ENCODE measurements at places on chromosomes 5 and 9. TPM values are rescaled to one million over a fixed set of nuclear protein-coding genes. Genes with fewer than 3 reads are reported as not detected.

UBAP2 gene
- 13.1 TPM for total RNA-seq

SLC27A4 gene
- 38.4 TPM for total RNA-seq

SNAPC3 gene
- total RNA-seq: 25.8 TPM

ZNF483 gene
- 2.2 TPM for total RNA-seq

CFAP157 gene
- total RNA-seq: not detected

STPG3 gene
- total RNA-seq: not detected

MEF2C gene
- total RNA-seq: 0.86 TPM

SHOC1 gene
- not detected for total RNA-seq

PCDHGA12 gene
- total RNA-seq: 1.6 TPM

ZMAT2 gene
- total RNA-seq: 29.0 TPM

OLFM1 gene
- not detected for total RNA-seq

TMEM232 gene
- total RNA-seq: not detected

CERT1 gene
- 8.4 TPM for total RNA-seq

HARS2 gene
- 27.2 TPM for total RNA-seq

IFNA2 gene
- total RNA-seq: not detected

TTC16 gene
- not detected for total RNA-seq

KCNV2 gene
- total RNA-seq: not detected

NR4A3 gene
- 0.15 TPM for total RNA-seq

SLC25A2 gene
- not detected for total RNA-seq

PRSS3 gene
- 40.3 TPM for total RNA-seq

PHF24 gene
- 0.27 TPM for total RNA-seq

CFAP77 gene
- not detected for total RNA-seq

GRIN3A gene
- total RNA-seq: not detected

MOB3B gene
- total RNA-seq: 14.0 TPM

CTXN3 gene
- total RNA-seq: not detected

BTNL3 gene
- total RNA-seq: not detected

RASGEF1C gene
- not detected for total RNA-seq

GRIA1 gene
- 1.3 TPM for total RNA-seq

SV2C gene
- total RNA-seq: 0.08 TPM

SEMA4D gene
- total RNA-seq: 1.6 TPM

ADGRD2 gene
- total RNA-seq: not detected

ANKRD33B gene
- 0.42 TPM for total RNA-seq

SLC6A19 gene
- not detected for total RNA-seq

LAMC3 gene
- total RNA-seq: 1.8 TPM

MTREX gene
- total RNA-seq: 84.2 TPM

TRIM36 gene
- 1.7 TPM for total RNA-seq

MEIKIN gene
- not detected for total RNA-seq

CDKN2A gene
- total RNA-seq: 47.6 TPM

MARCHF11 gene
- total RNA-seq: not detected

PCDHGA1 gene
- total RNA-seq: not detected

IFNA1 gene
- not detected for total RNA-seq

FGF18 gene
- total RNA-seq: not detected

TRIP13 gene
- 24.7 TPM for total RNA-seq

IGIP gene
- total RNA-seq: 0.87 TPM

Data from hair follicular keratinocyte (primary cell).